ENCODE measurements at places on chromosomes 1 and 21.
A peak's percentile ranks its signal among the peaks of the same experiment; 100 is the strongest.

DNA sequence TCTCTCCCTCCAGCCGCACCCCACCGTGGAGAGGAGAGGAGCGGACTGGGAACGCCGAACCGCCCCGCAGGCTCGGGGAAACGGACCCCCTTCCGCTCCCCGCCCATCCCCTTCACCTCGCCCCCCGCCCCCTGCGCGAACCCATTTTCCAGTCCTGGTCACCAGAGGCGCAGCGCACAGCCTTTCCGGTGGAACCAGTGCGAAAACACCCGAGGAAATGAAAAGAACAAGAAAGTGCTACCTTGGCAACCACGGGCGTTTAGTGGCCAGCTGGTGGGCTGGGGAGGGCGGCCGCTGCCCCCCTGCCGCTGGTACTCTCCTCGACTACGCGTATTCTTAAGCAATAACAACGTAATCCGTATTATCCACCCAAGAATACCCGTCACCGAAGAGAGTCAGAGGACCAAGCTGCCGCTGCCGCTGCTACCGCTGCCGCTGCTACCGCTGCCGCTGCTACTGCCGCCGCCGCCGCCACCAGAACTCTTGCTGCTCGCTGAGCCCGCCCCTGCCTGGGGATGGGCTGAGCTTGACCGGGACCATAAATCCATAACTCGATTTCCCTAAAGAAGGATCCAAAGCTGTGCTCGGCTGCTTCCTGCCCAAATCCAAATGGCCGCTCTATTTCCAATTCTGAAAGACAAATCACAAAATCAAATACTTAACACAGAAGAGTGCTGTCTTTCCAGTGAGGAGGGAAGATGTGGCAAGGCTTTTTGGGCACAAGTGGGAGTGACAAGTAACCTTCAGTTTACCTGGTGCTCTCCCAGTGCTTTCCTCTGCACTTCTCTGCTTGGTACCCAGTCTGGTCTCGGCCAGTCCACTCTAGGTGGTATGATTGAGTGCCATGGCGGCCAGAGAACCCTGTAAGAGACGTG lies 125.2 kb upstream of the DPYD start:
- DNase-seq: no peak

GRCh38 chr1:194296201-194296600 lies 1109.8 kb upstream of the B3GALT2 start:
- no peak for DNase-seq

GRCh38 chr1:22760455-22760854 lies 49.8 kb downstream of the EPHB2 start:
- DNase-seq: no peak

- peak; percentile 23 for DNase-seq
Observed at GRCh38 chr21:25464275-25464674, 143.0 kb downstream of the MRPL39 start.

DNA sequence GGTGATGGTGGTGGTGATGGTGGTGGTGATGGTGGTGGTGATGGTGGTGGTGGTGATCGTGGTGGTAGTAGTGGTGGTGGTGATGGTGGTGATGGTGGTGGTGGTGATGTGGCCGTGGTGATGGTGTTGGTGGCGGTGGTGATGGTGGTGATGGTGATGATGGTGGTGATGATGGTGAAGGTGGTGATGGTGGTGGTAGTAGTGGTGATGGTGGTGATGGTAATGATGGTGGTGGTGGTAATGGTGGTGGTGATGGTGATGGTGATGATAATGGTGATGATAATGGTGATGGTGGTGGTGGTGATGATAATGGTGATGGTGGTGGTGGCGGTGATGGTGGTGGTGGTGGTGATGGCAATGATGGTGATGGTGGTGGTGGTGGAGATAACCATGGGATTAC lies 6.8 kb upstream of the COL6A2 start:
- DNase-seq: no peak

DNA sequence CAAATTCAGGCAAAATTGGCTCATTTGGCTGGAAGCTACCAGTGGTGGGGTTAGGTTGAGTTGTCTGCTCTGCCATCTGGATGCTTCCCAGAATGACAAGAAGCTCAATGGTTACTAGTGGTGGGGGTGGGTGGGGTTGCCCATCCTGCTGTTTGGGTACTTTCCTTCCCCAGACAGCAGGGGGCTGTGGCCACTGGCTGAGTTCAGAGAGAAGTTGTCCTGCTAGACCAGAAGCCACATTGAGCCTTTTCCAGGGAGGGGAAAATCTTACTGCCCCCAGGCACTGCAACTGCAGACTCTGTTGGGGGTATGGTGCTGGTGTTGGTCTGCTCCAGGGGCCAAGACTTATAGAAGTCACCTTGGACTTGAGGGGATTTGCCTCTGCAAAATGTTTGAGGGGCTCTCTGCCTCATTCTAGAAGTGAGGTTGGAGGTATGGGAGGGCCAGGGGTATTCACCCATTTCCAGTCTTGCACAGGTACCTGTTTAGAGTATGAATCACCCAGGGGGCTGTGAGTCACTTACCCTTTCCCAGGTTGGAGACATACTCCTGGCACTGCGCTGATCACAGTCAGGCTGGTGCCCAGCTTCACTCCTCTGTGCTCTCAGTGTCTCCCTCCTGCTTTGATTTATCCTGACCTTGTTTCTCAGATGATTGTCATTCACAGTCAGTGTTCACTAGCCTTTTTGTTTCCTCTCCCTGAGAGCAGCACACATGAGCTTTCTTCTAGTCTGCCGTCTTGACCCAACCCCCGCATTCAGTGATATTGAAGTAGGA lies 89.1 kb upstream of the NEGR1 start:
- DNase-seq: no peak

DNA sequence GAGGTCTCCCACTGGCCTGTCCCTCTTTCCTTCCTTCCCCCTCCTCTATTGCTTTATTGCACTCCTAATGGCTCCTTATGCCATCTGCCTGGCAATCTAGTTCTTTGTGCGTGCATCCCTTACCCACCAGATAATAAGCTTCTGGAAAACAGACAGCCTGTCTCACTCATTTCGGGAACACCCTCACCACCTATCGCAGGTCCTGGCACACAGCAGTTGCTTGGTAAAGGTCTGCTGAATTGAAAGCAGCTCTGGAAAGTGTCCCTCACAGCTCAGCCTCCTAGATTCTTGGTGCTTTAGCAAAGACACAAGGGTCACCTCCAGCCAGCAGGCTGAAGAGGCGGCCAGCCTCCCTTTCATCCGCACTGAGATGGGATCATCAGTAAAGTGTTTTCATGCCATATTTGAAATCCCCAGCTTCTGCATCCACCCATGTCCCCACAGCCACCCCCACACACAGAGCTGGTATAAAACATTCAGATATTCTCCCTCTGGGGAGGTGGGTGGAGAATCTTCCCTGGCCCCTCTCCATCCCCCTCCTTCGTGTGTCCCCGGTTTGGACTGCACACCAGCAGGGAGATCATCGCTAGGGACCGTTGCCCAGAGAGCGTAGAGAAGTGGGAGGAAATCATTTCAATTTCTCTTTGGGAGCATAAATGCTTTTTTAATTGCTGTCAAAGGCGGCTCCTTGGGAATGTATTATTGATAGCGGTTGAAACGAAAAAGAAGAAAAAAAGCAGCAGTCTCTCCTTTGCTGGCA lies 29.1 kb upstream of the ATP2B4 start:
- DNase-seq: no peak

DNA sequence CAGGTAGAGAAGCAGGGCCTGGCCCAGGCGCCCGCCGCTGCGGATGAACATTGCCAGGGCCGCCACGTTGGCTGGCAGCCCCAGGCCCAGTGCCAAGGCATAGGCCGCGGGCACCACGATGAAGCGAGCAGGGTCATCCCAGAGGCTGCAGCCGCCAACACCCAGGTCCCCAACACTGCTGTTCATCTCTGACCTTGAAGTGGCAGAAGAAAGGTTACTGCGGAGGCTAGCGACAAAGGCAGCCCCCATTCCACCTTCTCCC lies 8.0 kb downstream of the TMEM35B start:
- no peak for DNase-seq

- no peak for DNase-seq
Observed at GRCh38 chr1:230807561-230808280, 60.5 kb downstream of the CAPN9 start.

- DNase-seq: no peak
Observed at GRCh38 chr1:223084464-223084866, 58.6 kb downstream of the TLR5 start.

- no peak for DNase-seq
Observed at GRCh38 chr21:43703035-43703880, 15.7 kb upstream of the PDXK start.

DNA sequence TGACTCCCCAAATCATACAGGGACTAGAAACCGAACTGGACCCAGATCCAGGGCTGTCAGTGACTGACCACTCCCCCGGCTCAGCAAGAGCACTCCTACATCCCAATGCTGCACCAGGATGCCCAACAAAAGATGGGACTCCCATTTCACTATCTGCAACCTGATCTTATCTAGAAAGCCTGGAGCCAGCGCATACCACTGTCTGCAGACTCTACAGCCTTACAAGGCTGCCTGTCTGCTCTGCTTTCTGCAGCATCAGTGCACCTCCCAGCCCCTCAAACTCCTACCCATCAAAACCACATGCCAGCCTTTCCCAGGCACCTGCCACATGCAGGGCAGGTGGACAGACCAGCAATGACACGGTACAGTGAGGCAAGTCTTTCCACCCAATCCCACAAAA lies 52.2 kb downstream of the SSBP3 start:
- no peak for DNase-seq

DNA sequence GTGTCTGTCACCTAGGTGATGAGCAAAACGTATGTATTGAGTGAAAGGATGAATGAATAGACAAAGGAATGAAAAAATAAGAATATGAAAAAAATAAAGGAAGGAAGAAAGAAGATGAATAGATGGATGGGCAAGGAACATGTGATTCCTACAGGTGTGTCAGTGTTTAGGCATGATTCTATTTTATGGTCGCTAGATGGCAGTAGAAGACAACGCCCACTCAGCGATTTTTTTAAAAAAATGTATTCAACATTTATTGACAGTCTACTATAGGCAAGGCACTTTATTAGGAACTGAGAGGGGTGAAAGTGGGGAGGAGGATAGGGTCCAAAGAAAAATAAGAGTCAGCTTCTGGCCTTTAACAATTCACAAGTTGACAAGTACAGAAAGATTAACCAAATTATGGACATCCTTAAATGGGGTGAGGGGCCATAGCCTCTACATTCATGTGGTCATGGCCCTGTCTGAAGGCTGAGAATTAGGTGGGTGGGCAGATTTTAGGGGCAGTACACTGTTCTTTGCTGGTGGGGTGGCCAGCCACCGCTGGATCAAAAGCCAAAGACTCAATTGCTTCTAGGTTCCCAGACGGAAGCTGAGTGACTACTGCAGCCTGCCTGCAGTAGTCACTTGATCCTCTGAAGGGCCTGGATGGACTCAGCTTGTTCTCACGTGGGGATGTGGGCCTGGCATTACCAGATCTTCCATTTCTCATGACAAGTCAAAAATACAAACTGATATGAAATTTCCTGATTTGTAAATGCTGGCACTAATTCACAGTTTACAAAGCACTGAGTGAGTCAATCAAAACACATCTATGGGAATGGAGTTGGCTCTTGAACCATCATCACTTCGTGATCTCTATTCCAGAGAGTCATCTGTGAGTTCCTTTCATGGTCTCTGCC lies 83.9 kb downstream of the FASLG start:
- peak; percentile 51 for DNase-seq

- no peak for DNase-seq
Observed at GRCh38 chr1:246450611-246451251, 56.3 kb downstream of the SMYD3 start.

DNA sequence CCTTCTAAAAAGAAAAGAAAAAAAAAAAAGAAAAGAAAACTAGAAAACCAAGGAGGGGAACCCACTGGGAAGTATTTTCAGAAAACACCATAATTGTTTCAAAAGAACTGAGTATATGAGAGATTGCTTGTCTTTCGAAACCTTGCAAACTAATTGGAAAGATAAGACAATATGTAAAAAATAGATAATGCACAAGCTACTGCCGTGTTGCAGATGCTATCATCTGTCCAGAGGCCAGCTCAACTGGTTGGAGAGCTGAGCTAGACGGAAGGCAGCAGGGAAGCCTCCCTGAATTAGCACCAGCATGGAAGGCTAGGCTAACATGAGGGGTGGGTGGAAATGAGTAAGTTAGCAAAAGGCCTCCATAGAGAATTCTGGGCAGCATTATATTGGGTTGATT lies 16.2 kb upstream of the CACHD1 start:
- no peak for DNase-seq

DNA sequence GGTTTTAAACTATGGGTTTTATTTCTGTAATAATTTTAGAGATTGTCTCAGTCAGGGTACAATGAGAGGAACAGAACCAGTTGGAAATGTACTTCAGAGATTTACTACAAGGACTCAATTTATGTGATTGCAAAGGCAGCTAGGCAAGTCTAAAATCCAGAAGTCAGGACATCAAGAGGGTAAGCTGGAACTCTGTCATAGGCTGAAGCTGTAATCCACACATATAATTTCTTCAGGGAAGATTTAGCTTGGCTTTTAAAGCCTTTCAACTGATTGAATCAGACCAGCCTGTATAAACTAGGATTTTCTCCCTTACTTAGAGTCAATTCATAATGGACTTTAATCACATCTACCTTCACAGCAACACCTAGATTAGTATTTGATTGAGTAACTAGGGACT lies 24.3 kb upstream of the LELP1 start:
- no peak for DNase-seq

GRCh38 chr1:90192408-90192807 lies 197.5 kb downstream of the ZNF326 start:
- no peak for DNase-seq

GRCh38 chr1:237712586-237713157 lies 178.1 kb downstream of the ZP4 start:
- DNase-seq: no peak

DNA sequence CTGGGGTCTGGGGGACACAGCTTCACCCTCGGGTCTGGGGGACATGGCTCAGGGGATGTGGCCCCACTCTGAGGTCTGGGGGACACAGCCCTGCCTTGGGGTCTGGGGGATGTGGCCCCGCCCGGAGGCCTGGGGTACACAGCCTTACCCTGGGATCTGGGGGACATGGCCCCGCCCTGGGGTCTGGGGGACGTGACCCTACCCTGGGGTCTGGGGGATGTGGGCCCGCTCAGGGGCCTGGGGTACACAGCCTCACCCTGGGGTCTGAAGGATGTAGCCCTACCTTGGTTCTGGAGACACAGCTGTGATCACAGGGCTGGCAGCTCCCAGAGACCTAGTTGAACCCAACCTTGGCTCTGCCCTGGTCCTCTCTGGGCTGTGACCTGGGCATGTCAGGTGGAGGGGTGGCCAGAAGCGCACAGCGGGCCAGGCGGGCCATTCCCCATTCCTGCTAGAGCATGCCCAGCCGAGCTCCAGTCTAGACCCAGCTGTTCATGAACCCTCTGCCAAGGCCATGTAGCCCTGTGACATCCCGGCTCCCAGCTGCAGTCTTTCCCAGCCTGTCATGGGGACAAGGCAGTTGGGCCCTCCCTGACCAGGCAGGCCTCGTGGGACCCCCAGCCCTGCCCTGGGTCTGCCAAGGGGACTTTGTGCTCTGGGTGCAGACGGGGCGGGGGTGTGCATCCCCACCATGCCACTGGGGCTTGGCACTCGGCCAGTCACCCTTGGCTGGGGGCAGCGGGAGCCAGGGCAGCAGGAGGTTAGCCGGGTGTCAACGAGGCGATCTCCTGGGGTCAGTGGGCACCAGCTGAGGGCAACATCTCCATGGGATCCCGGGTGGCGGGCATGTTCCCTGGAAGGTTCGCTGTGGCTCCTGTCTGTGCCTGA lies 43.9 kb downstream of the WNT9A start:
- DNase-seq: no peak

All from CD4-positive, alpha-beta memory T cell (primary cell).